Heart left ventricle (tissue), 16 donors: ENCODE measurements at places on chromosomes 5 and 9. TPM values are rescaled to one million over a fixed set of nuclear protein-coding genes. Genes with fewer than 3 reads are reported as not detected.

GRCh38 chr9:124671861-124672260 lies 99.2 kb downstream of the NR6A1 start:
- H3K4me1 ChIP-seq: no peaks in the 10 kb centered on the region
- no peak overlapping the region for H3K27ac ChIP-seq
- no peak for DNase-seq
- no peak overlapping the region for H3K4me3 ChIP-seq
- H3K36me3 ChIP-seq: no peaks in the 10 kb centered on the region

DNA sequence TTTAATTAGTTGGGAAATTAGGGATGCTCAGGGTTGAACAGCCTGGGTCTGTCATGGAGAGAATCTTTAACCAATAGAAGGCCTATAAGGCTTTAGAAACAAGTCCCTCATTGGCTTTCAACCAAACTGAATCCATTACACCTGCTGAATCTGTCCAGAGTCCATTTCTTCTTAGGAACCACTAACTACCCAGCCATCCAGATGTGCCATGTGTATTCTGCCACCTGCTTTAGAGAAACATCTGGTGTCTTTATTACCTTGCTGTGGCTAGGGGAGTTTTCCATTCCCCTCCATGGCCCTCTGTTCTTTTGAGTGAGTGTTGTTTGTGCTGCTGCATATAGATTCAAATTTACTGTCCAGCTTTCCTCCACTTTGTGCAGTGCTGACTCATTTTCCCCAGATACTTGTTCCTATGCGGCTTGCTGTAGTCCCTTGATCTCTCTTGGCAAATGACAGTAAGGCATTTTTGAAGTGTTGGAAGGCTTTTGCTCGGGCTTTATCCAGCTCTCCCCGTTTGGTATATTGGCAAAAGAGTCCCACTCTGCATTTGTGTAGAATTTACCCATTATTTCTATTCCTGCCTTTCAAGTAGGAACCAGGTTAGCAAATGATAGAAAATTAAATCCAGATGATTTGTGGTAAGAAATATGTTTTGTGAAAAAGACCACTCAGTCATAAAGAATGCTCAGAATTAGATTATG lies 54.6 kb downstream of the NLN start:
- no peaks in the 10 kb centered on the region for H3K27me3 ChIP-seq
- H3K4me3 ChIP-seq: no peak overlapping the region
- no peak for DNase-seq
- H3K4me1 ChIP-seq: no peaks in the 10 kb centered on the region
- peaks cover 12% of the 10 kb centered on the region for H3K36me3 ChIP-seq
- H3K27ac ChIP-seq: no peak overlapping the region

DNA sequence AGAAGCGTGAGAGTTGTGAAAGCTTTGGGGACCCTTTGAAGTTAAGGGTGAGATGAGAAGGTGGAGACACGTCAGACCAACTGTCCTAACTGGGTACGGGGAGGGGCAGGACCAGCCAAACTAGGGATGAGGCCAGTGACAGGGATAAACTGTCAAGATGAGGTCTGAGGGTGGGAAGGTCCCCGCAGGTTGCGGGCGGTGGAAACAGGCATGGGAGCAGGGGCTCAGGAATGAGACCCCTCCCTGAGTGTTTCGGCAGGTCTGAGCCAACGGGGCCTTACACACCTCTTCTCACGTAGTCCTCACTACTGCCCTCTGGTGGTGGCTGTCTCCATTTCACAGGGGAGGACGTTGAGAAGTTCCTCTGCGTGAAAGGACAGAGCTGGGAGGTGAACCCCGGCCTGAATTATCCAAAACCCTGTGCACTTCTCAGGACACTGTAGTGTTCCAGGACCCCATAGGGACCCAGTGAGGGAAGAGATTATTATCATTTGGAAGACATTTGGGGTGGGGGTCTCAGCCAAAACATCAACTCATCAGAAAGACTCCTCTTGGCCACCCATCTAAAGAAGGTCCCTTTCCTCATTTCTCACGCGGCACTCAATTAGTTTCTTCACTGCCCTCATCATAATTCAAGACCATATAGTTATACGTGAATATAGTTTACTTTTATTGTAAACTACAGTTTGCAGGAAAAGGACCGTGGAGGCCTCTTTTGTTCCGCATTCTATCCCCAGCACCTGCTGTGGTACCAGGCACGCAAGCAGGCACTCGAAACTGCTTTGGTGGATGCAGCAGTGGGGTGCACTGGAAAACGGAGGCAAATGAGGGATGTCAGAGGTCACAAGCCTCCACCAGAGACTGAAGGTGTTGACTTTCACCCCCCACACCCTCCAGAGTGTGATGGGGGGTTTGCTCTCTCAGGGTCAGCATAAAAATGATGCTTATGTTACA lies 21.7 kb upstream of the NANS start:
- H3K27me3 ChIP-seq: no peaks in the 10 kb centered on the region
- peaks cover 20% of the 10 kb centered on the region for H3K4me1 ChIP-seq
- peak; percentile 88 for DNase-seq
- H3K4me3 ChIP-seq: no peak overlapping the region

The CCL21 gene
- 1.5 TPM for total RNA-seq

The OR1Q1 gene
- total RNA-seq: not detected
